Activated T-cell treated with anti-CD3 and anti-CD28 coated beads, Interleukin-2, amount 50 U/mL, for 72 hours (primary cell): ENCODE measurements at places on chromosomes 12 and 14.

GRCh38 chr12:59723520-59723919 is 127.7 kb downstream of the SLC16A7 start:
- DNase-seq, result no peak

DNA sequence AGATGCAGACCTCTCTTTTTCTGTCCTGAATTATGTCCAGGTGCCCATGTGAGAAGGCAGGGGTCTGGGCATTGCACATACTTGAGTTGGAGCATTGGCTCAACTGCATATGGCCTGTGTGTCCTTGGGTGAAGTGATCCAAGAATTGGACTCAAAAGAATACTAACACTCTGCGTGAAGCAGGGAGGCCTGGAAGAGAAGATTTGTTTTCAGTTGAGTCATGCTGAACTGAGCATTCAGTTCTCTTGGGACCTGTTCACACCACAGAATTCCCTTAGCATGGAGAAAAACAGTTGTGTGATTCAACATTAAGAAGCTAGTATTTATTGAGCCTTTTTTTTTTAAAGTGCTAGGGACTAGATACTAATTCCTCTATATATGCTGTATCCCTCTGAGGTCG is 164.7 kb upstream of the TBX3 start:
- no peak for DNase-seq

DNA sequence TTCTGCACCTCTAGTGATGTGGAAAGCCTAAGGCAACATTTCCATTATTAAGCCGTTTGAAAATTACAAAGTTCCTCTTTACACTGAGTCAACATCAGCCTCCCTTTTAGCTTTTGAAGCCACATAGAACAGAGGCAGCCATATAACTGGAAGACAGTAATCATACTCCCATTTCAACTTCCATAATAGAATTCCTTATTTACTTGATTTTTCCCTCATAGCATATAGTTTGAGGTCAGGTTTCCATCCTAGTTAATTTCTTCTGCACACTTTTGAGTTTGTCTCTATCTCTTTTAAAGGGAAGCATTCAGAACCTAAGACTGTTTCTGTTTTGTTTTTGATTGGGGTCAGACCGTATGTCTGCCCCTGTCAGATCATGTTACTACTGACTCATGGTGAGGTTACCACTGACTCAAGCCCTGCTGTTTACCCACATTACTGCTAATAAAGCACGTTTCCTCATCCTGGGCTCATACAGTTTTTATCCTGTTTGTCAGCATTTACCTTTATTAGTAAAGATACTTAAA is 161.0 kb downstream of the SLC38A4 start:
- DNase-seq, result peak; percentile 19

DNA sequence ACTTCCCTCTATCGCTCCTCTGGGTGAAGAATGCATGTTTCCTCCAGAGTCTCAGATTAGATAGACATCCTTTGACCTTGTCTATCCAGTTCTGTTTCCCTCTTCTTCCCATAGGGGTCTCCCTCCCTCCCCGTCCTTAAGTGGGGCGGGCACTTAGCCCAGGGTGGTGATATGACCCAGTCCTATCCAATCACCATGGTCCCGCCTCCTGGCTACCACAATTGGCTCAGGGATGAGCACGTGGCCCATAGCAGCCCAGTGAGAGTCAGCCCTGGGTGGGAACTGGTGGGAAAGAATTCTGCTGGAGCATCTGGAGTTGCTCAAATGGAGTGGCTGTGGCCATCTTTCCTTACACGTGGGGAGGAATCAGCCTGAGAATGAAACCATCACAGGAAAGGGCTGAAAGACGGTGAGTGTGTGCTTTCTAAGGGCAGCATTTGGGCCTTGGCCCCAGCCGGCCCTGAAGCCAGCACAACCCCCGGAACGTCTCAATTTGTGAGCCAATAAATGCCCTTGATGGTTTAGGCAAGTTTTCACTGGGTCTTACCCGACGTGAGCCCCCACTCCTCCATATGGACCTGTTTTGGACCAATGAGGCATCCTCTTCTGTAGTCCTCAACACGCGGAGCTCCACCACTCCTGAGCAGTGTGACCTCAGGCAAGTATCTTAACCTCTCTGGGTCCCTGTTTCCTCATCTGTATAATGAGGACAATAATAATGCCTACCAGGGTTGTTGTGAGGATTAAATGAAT is 14.4 kb upstream of the MLXIP start:
- peak; percentile 36 for DNase-seq

DNA sequence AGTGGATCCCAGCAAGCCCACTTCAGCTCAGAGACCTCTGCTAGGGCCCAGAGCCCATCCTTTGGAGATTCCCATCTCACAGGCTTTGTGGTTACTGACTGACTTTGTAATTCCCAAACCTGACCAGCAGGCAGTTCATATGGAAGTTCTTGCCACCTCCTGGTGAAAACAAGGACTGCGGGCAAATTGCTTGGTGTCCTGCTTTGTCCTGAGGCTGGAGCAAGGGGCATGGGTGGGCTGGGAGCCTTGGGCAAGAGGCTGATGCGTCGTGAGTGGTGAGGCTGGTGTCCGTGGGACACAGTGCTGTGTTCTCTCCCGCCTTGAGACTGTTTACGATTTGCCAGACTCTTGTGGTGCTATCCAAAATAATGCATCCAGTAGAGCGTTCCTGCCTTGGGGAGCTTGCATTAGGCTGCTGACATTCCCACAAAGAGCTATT is 91.0 kb downstream of the LRRC74A start:
- DNase-seq, result no peak

DNA sequence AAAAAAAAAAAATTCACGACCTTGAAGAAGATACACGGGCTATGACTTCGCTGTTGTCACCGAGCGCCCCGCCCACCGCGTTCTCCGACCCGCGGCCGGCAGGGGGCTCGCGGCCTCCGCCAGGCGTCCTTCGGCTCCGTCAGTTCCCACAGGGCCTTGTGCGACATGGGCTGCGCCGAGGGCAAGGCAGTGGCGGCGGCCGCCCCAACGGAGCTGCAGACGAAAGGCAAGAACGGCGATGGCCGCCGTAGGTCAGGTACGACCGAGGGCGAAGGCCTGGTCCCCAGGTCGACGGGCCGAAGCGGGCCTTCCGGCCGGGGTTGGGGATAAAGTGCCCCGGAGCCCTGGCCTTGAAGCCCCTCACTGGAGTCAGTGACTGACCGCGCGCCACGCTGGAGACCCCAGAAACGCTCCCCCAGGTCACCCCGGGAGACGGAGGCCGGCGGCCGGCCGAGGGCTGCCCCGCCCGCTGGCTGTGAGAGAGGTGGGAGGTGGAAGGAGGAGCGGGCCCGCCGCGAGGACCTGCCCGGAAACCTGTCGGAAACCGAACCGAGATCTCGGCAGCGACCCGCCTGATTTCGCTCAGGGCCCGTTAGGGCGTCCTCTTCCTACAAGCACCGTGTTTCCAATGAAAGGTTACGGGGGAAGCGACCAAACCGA is at the start of gene TXNRD1:
Gene TXNRD1 (plus strand): TSS at position 142 of the 660 bp plus-strand sequence. CDS start 24 bp downstream, at position 166.
- peak; percentile 90 for DNase-seq
